ENCODE measurements at places on chromosomes 3 and 15.

GRCh38 chr3:170907637-170908234 is 701 bp downstream of the EIF5A2 start:
- DNase-seq = no peak

GRCh38 chr3:32686713-32687112 is 1.7 kb downstream of the CNOT10 start:
- DNase-seq = no peak

- DNase-seq = no peak
These were observed 47.5 kb downstream of the MINAR1 start for GRCh38 chr15:79479616-79480015.

- DNase-seq = no peak
These were observed 12.7 kb upstream of the PXYLP1 start for GRCh38 chr3:141218926-141219325.

DNA sequence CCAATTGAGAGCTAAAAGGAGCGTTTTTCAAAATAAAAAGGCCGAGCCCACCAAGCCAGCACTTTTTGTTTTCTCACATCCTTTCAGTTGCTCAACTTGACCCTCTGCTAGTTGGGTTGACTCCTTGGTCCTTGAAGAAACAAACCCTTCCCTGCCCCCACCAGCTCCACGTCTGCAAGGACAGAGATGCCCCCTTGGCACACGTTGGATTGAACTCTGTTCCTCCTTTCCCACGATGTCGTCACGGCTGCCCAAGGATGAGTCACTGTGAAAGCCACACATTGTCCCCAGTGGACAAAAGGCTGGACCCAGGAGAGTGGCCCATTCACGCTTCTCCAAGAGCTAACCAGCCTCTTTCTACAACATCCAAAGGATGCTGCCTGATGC is 43.0 kb upstream of the SPATA12 start:
- DNase-seq = no peak

DNA sequence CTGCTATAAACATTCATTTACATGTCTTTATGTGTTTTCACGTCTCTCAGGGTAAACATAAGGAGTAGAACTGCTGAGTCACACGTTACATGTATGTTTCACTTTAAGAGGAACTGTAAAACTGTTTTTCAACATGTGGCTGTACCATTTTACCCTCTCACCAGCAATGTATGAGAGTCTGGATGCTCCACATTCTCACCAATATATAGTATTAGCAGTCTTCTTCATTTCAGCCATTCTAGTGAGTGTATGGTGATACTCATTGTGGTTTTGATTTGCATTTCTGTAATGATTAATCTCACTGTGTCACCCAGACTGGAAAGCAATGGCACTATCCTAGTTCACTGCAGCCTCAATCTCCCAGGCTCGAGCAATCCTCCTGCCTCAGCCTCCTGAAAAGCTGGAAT is 37.1 kb downstream of the PHC3 start:
- DNase-seq = no peak

DNA sequence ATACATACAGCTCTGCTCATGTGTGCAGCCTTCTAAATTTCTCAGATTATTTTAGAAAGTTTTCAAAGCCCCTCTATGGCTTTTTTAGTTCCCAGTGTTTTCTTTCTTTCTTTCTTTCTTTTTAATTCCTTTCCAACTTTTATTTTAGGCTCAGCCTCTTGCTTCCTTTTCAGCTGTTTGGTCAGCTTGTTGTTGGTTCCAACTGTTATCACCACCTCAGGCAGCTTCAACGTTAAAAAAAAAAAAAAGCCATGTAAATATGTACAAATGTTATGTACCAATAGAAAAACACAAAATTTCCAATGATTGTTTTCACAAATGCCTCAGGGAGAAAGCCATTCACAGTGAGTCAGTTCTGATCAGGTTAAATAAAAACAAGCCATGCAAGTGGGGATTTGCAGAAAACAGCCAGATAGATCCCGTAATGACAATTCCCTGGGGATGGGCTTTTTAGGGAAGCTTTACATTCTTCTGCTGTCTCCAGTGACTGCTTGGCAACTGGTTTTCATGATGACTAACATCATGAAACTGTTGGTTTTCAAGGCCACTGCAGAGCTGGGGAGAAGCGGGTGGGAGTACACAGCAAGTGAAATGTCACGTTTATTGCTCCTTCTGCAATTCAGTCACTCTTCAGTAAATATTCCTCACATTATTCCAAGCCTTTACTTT is 908.4 kb downstream of the EPHA3 start:
- DNase-seq = no peak

DNA sequence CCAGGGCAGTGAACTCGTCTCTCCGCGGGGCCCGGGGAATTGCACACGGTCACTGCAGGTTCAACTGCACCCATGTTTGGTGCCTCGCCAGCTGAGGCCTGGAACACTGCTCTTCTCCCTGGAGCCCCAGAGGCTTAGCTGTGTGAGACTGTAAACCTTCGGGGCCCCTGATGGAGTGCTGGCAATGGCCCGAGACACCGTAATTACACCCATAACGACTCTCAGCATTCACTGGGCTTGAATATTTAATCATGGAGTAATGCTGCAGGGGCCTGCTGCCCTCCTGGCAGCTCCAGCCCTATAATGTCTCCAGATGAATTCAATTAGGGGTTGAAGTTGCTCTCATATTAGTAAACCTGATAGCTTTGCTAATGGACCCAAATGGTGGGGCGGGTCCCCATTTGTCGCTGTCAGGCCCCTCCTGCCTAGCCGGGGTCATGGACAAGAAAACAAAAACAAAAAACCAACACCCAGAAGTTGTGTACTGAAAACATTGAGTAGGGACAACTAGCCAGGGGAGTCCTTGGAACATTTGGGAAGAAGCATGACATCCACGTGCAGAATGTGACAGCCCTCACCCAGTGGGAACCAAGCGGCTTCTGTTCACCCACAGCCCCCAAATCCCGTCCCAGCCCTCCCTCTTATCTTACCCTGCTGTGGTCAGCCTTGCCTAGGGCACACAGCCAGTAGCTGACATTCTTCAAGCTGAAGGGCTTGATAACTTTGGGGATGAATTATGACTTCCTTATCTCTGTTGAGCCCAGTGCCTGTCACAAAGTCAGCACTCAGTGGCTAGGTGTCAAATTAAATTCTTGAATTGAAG is 74.3 kb upstream of the SCN5A start:
- DNase-seq = no peak

GRCh38 chr3:195914648-195915473 is 6.5 kb upstream of the TNK2 start:
- peak; percentile 94 for DNase-seq

- no peak for DNase-seq
These were observed 7.8 kb downstream of the ATP6V1A start for GRCh38 chr3:113754494-113755159.

Measured in AG04450 (cell line).